Stimulated activated naive B cell treated with anti-CD40 and anti-IgM and Interleukin-4, amounts not matched to agents 10 μg/mL and 1 μg/mL and 100 μg/mL, for 72 hours (primary cell): ENCODE measurements at places on chromosomes 6 and 20.

DNA sequence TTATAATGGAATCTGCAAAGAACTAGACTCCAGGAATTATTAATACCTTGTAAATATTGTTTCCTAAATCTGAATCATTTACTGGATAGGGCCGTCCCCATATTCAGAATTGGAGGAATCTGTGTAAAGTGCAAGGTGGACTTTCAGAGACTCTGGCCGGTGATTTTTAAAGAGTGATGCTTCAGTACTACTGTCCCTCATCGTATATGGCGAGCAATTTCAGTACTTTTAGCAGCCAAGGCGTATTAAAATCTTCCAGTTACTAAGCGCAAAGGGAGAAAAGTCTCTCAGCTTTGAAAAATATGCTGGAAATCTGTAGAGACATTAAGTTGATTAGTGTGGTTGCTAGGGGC is 483 bp downstream of the SMIM26 start:
- DNase-seq = no peak
- peak overlapping the region; percentile 99 for H3K27ac ChIP-seq
- H3K27me3 ChIP-seq = no peaks in the 10 kb centered on the region
- H3K4me1 ChIP-seq = peaks cover 22% of the 10 kb centered on the region
- peak overlapping the region; percentile 98 for H3K4me3 ChIP-seq

- no peak overlapping the region for H3K27ac ChIP-seq
- peaks cover 44% of the 10 kb centered on the region for H3K27me3 ChIP-seq
- no peak for DNase-seq
- peaks cover 2% of the 10 kb centered on the region for H3K4me1 ChIP-seq
These were observed 11.3 kb downstream of the GRIK2 start for GRCh38 chr6:101404775-101405174.

DNA sequence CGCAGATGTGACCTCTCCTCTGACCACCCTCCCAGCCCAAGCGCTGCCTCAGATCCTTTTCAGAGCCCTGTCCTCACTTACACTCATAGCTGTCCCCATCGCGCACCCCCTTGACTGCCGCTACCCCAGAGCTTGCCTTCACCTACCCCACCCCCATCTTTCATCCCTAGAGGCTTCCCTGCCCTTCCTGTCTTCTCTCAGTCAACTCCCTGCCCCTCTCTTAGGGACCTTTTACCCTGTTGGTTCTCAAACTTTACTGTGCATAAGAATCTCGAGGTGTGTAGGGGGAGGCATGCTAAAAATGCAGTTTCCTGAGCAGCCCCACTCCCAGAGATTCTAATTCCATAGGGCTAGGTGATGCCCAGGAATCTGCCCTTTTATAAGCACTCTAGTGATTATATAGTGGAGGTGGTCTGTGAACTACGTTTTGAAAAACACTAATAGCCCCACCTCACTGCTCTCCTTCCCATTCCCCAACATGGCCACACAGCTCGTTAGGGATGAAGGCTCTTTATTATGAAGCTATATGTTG is 725 bp downstream of the TM9SF4 start:
- H3K27ac ChIP-seq = peak overlapping the region; percentile 100
- peak; percentile 12 for DNase-seq
- H3K4me1 ChIP-seq = peaks cover 27% of the 10 kb centered on the region
- H3K4me3 ChIP-seq = peak overlapping the region; percentile 99

DNA sequence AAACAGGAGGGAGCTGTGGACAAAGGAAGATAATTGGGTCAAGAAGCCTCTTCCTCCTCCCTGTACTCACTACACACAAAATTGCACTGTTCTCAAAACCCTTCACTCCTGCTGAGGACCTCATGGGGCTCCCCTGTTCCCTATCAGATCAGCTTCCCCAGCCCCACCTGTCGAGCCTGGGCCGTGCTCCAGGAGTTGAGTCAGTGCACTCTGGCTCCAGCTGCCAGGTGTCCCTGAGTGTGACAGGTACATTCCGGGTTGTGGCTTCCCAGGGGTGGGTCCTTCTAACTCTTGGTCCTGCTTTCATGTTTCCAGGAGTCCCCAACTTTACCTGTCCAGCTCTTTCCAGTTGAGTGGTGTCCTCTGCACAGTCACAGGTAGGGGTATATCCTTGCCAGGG is 8.4 kb downstream of the RAB5IF start:
- H3K4me3 ChIP-seq = no peak overlapping the region
- H3K27me3 ChIP-seq = no peaks in the 10 kb centered on the region
- peaks cover 2% of the 10 kb centered on the region for H3K4me1 ChIP-seq
- H3K27ac ChIP-seq = no peak overlapping the region
- H3K36me3 ChIP-seq = peaks cover 17% of the 10 kb centered on the region

DNA sequence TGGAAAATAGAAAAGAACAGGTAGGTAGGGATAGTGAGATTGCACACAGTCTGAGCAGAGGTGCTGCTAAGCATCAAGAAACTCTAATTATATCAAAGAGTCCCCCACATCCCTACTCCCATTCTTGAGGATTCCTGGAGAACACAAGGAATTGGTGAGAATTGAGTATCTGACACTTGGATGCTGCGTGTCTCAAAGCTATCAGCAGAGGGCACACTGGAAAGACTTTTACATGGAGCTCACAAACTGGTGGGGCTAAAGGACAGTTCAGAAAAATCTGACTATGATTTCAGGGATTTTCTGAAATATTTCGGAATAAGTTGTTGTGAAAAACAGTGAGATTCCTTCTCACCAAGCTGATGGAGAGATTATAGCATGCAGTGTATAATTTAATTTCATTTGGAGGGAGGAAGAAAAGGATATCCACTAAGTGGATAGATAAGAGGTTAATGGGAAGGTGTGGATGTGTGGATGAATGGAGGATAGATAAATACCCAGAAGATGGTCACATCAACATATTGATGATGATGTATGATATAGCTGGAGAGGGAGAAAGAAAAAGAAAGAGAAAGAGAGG is 215.4 kb upstream of the DEFB112 start:
- H3K36me3 ChIP-seq = no peaks in the 10 kb centered on the region
- no peak overlapping the region for H3K4me3 ChIP-seq
- no peak overlapping the region for H3K27ac ChIP-seq
- no peaks in the 10 kb centered on the region for H3K4me1 ChIP-seq

DNA sequence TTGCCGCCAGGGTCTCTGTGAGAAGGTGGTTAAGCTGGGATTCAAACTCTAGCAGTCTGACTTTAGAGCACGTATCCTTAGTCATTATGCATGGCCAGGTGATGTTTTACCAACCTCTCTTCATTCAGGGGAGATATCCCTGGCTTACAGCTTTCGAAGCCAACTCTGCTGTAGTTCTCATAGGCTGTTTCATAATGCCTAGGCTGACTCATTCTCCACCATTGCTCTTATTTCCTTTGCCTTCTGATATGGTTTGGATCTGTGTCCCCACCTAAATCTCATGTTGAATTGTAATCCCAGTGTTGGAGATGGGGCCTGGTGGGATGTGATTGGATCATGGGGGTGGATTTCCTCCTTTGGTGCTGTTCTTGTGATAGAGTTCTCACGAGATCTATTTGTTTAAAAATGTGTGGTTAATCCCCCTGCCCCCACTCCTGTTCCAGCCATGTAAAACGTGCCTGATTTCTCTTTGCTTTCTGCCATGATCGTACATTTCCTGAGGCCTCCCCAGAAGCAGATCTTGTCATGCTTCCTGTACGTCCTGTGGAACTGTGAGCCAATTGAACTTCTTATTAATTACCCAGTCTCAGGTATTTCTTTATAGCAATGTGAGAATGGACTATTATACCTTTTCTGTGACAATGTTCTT is 94.6 kb upstream of the MAN1A1 start:
- DNase-seq = no peak
- peaks cover 53% of the 10 kb centered on the region for H3K4me1 ChIP-seq
- peaks cover 11% of the 10 kb centered on the region for H3K36me3 ChIP-seq
- peak overlapping the region; percentile 76 for H3K27ac ChIP-seq
- peak overlapping the region; percentile 1 for H3K4me3 ChIP-seq
- no peaks in the 10 kb centered on the region for H3K27me3 ChIP-seq

DNA sequence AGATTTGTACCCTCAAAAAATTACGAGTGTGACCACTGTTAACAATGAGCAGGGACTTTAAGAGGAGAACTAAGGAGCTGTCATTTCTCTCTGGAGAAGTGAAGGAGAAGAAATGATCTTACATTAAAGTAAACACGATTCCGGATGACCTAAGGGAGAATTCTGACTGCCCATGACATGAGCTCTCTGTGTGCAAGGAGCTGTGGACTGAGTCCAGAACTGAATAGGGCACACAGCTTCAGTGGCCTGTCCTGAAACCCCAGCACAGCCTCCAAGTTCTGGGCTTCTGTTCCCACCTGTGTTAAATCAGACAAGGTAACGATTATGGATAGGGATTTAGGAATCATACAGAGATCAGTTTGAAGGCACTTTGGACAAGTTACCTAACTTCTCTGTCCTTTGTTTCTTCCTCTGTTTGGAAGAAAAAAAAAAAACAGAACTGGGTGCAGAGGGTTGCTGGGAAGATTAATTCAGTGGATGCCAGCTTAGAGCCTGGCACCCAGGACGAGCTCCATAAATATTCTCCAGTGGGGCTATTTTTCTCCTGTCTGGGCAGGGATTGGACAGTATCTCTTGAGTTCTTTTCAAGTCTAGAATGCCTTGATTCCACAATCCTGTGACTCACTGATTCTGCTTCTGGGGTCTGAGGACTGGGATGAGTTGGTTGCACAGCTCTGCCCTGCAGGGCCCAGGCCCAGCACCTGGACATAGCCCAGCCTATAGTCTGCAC is 65.7 kb downstream of the MRPL14 start:
- no peak overlapping the region for H3K27ac ChIP-seq
- DNase-seq = no peak
- peaks cover 26% of the 10 kb centered on the region for H3K27me3 ChIP-seq
- H3K36me3 ChIP-seq = peaks cover 5% of the 10 kb centered on the region
- peaks cover 38% of the 10 kb centered on the region for H3K4me1 ChIP-seq

GRCh38 chr20:10919396-10920140 is 245.8 kb upstream of the JAG1 start:
- no peaks in the 10 kb centered on the region for H3K4me1 ChIP-seq
- no peak overlapping the region for H3K4me3 ChIP-seq
- no peak for DNase-seq

DNA sequence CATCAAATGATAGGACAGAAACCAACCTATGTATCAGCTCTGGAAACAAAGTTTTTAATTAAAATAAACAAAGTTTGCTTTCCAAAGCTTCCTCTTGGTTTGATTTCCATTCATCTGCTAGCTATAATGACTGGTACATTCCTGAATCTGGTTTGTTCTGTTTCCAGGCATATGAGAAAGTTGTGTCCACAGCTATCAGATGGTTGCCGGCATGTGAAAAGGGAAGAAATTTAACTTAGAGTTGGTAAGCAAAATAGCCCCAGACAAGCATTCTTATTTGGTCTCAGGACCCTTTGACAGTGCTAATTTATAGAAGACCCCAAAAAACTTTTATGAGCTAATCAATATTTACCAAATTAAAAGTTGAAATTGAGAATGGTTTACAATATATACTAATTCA is 3.8 kb upstream of the RNF146 start:
- no peak for DNase-seq
- peaks cover 4% of the 10 kb centered on the region for H3K36me3 ChIP-seq
- H3K27me3 ChIP-seq = no peaks in the 10 kb centered on the region
- H3K27ac ChIP-seq = no peak overlapping the region
- H3K4me1 ChIP-seq = peaks cover 2% of the 10 kb centered on the region

DNA sequence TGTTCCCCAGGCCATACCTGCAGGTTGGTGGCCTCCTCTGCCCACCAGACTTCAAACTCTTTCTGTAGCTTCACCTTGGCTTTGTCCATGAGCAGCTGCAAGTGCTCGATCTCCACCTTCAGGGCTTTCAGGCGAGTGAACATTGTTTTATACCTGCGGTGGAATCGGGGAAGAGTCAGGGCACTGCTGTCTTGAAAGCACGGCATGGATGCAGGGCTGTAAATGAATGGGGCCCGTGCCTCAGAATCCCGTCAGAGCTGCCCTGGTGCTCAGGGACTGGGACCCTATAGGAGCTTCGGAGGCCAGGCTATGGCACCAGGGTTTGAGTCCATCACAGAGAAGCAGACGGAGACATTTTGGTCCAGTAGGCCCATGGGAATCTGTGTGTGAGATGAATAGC is 37.9 kb upstream of the KCNK16 start:
- DNase-seq = no peak
- no peaks in the 10 kb centered on the region for H3K36me3 ChIP-seq
- H3K27ac ChIP-seq = peak overlapping the region; percentile 16
- H3K27me3 ChIP-seq = peaks cover 18% of the 10 kb centered on the region
- no peak overlapping the region for H3K4me3 ChIP-seq
- H3K4me1 ChIP-seq = peaks cover 6% of the 10 kb centered on the region

DNA sequence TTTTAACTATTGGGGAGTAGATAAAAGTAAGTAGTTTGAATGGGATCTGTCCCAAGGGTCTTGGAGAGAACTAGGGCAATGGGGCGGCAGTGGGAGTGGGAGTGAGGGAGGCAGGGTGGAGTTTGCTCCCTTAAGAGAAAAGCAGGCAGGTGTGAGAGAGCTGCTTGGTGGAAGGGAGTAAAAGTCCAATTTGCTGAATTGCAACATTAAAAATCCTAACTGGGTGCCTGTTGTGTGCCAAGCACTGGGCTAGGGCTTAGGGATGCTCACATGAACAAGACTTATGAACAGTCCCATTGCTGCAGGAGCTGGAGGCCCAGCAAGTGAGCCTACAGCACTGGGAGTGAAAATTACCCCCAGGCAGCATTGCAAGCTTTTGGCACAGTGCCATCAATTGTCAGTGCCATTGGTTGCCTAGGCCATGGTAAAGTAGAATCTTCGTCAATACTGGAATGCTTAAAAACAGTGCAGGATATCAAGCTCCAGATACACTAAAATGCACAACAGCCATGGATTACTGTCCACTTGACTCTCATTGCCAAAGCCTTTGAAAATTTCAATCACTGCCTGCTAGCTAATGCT is 277.7 kb upstream of the JARID2 start:
- H3K27ac ChIP-seq = peak overlapping the region; percentile 7
- no peak for DNase-seq
- no peaks in the 10 kb centered on the region for H3K36me3 ChIP-seq
- H3K27me3 ChIP-seq = no peaks in the 10 kb centered on the region

- H3K4me1 ChIP-seq = peaks cover 5% of the 10 kb centered on the region
- no peak overlapping the region for H3K4me3 ChIP-seq
- H3K27me3 ChIP-seq = peaks cover 19% of the 10 kb centered on the region
- DNase-seq = no peak
- no peak overlapping the region for H3K27ac ChIP-seq
- peaks cover 10% of the 10 kb centered on the region for H3K36me3 ChIP-seq
These were observed 185.1 kb upstream of the HDDC2 start for GRCh38 chr6:125486881-125487280.

GRCh38 chr6:137102851-137103492 is 58.2 kb upstream of the IL20RA start:
- H3K27ac ChIP-seq = peak overlapping the region; percentile 98
- peak; percentile 79 for DNase-seq
- H3K36me3 ChIP-seq = peaks cover 8% of the 10 kb centered on the region
- no peaks in the 10 kb centered on the region for H3K27me3 ChIP-seq
- peaks cover 85% of the 10 kb centered on the region for H3K4me1 ChIP-seq

GRCh38 chr20:17643531-17644188 is 38.4 kb downstream of the RRBP1 start:
- peaks cover 24% of the 10 kb centered on the region for H3K4me1 ChIP-seq
- peaks cover 19% of the 10 kb centered on the region for H3K36me3 ChIP-seq
- peak overlapping the region; percentile 53 for H3K27ac ChIP-seq
- H3K4me3 ChIP-seq = no peak overlapping the region
